ENCODE measurements at places on chromosomes 4 and X. TPM values are rescaled to one million over a fixed set of nuclear protein-coding genes. Genes with fewer than 3 reads are reported as not detected.

The PLA2G12A gene
- total RNA-seq: 19.5 TPM

The IQCM gene
- not detected for total RNA-seq

The TMPRSS11E gene
- 5.8 TPM for total RNA-seq

The CITED1 gene
- not detected for total RNA-seq

The GASK1B gene
- total RNA-seq: 150 TPM

The GPR119 gene
- total RNA-seq: not detected

The PHEX gene
- total RNA-seq: 0.24 TPM

The MAGED4 gene
- total RNA-seq: 33.9 TPM

The BANK1 gene
- total RNA-seq: 15.9 TPM

The CSAG2 gene
- total RNA-seq: not detected

The PABPC4L gene
- total RNA-seq: 17.6 TPM

The PNMA6A gene
- 1.2 TPM for total RNA-seq

The DDX53 gene
- 2.2 TPM for total RNA-seq

The LANCL3 gene
- total RNA-seq: 0.48 TPM

The NPY2R gene
- total RNA-seq: 1.4 TPM

The TASL gene
- 1.9 TPM for total RNA-seq

- DNase-seq: peak; percentile 63
Measured at GRCh38 chr4:3880615-3881120, 114.5 kb downstream of the ADRA2C start.

DNA sequence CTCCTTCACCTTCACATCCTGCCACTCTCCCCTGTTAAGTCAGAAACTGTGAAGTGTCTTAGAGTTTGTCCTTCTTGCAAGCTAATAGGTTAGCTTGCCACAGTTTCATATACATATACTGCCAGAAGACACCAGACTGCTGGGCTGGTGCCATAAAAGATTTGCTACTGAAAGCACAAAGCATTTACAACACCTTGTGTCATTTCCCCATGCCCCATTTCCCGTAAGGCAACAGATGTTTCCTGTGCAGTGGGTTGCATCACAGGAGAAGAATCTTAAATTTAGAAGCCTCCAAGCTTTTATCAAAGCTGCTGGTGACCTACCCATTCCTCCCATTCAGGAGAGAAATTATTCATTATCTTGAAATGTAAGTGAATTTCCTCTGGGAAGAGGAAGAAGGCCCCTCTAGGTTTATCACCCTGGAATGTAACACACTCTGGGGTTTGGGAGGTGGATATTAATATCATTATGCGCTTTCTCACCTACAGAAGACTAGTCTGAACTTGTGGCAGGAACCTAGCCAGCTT, 34.5 kb upstream of the RAB33B start:
- peak; percentile 67 for DNase-seq

DNA sequence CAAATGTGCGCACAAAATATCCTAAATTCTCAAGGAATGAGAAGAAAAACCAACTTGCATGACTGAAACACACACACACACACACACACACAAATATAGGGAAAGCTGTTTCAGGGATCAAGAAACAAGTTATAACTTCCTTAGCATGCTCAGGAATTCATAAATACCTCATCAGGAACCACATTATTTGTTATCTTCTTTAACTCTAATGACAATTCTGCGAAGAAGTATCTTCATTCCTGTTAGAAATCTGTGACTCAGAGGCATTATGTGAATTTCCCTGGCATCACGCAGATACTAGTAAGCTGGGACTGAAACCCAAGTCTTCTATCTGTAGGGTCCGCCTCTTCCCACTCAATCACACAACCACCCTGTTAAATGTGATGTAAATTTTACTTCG, 30.3 kb downstream of the TMPRSS11A start:
- no peak for DNase-seq

DNA sequence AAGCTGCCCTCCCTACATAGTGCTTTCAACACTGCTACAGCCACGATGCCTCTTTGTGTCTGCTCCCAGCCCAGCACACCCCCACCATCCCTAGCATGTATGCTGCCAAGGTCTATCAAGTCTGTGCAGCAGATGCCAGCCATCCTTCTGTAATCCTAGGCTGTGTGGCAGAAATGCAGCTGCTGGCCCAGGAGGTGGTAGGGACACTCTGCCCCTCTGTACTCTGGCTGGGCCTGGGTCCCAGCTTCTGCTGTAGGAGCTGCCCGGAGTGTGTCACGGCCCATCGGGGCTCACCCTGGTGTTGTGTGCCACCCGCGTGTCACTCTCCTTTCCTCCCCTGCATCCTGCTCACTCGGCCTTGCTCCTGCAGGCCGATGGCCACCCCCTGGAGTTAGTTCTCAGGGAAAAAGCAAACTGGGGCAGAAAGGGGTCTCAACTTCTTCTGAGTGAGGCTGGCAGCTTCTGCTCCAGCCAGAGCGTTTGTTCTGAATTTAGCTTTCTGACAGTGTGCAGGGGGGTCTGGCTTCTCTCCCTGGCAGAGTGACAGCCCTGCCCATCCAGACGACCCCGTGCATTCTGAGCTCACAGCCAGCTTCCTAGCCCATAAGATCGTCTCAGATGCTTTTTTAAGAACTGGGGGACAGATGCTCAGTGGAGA, 22.7 kb downstream of the PSAPL1 start:
- no peak for DNase-seq

- no peak for DNase-seq
Measured at GRCh38 chr4:149553959-149554520, 261.6 kb downstream of the IQCM start.

- no peak for DNase-seq
Measured at GRCh38 chrX:49077941-49078340, 1.7 kb downstream of the WDR45 start.

- DNase-seq: peak; percentile 1
Measured at GRCh38 chr4:42152507-42153504, at the start of gene BEND4. TSS of gene BEND4 (minus strand) at chr4:42152655. CDS start at chr4:42152143, 512 bp downstream.

- DNase-seq: no peak
Measured at GRCh38 chrX:96764864-96765263, 80.2 kb downstream of the DIAPH2 start.

DNA sequence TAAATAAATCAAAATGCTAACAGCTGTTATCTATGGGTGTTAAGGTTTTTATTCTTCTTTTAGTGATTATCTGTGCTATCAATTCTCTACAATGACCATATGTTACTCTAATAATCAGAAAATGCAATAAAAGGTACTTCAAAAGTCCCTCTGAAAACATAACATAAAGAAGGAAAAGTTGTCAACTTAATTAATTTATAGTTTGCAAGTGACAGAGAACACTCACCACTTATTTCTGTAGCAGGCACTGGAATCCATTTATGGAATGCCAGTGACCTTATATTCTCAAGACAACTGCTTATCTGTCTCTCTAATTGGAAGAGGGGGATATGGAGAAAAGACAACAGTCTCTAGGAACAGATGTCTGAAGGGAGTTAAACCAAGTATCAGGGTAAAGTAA, 25.6 kb upstream of the PLS3 start:
- DNase-seq: no peak

GRCh38 chr4:632196-632790, 6.9 kb downstream of the PDE6B start:
- DNase-seq: no peak

- DNase-seq: no peak
Measured at GRCh38 chr4:3444351-3445110, 2.8 kb downstream of the HGFAC start.

- peak; percentile 20 for DNase-seq
Measured at GRCh38 chr4:35464964-35465528, 779.3 kb downstream of the ARAP2 start.

GRCh38 chr4:143351774-143352451, 15.2 kb downstream of the GAB1 start:
- no peak for DNase-seq

DNA sequence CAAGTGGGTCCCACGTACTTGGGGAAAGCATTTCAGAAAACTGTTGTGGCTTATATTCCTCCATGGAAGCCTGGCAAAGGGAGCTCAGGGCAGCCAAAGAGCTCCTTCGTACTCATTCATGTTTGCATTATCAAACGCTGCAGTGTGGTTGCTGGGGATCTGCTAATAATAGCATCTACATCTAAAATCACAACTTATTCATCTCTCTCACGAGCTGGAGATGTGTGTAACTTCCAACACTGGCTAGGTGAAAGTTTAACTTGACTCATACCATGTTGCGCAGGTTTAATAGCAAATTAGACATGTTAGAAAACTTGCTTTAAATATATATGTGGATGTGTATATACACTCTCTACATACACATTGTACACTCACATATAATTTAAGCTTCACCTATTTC, 415.1 kb downstream of the AFF2 start:
- no peak for DNase-seq

GRCh38 chr4:5791654-5792053, 80.7 kb downstream of the EVC start:
- no peak for DNase-seq

GRCh38 chr4:113749178-113749577, 12.4 kb downstream of the CAMK2D start:
- no peak for DNase-seq

GRCh38 chr4:25180524-25181131, 20.4 kb upstream of the SEPSECS start:
- peak; percentile 10 for DNase-seq

- DNase-seq: no peak
Measured at GRCh38 chr4:118850488-118851173, 14.7 kb upstream of the SEC24D start.

DNA sequence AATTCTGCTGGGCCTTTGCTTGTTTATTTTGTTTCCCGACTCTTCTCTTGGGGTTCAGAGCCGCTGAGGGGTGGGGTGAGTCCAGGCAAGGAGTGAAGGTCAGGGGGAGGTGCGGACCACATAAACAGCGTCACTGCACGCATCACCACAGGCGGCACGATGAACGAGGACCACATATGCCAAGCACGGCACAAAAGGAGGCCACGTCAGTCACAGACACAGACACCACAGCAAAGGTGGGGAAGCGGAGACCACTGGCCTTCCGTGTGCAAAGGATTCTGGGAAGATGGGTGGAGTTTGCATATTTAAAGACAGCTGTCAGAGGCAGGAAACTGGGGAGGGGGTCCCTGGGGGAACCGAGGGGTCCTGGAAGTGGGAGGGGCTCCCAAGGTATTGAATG, 10.3 kb upstream of the TIMP1 start:
- no peak for DNase-seq

GRCh38 chr4:176065435-176066291, at the start of gene WDR17:
TSS of gene WDR17 (plus strand) at chr4:176065841. CDS start at chr4:176111581, 45,740 bp downstream.
- DNase-seq: peak; percentile 95

DNA sequence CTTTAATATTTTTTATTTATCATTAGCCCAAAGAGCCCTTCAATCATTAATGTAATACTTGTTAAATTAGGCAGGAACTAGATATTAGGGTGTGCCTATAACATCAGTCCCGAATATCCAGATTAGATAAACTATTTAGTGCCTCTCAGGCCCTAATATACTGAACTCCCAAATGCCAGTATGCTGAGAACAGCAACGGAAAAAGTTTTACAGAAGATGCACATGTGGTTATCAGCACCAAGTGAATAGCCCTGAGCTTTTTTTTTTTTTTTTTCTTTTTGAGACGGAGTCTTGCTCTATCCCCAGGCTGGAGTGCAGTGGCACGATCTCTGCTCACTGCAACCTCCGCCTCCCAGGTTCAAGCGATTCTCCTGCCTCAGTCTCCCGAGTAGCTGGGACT, 13.0 kb upstream of the ELF2 start:
- DNase-seq: no peak

GRCh38 chr4:55729351-55730279, 90.0 kb upstream of the EXOC1L start:
- peak; percentile 24 for DNase-seq
